ENCODE measurements at places on chromosomes 1 and 21. TPM values are rescaled to one million over a fixed set of nuclear protein-coding genes. Genes with fewer than 3 reads are reported as not detected.

The MX2 gene
- total RNA-seq, result 26.0 TPM

The RGL1 gene
- 62.0 TPM for total RNA-seq

The TAL1 gene
- 4.6 TPM for total RNA-seq

The HMGB4 gene
- total RNA-seq, result not detected

The SCCPDH gene
- total RNA-seq, result 60.3 TPM

The OR2L3 gene
- total RNA-seq, result not detected

The CLIC4 gene
- total RNA-seq, result 179 TPM

The LCE3E gene
- not detected for total RNA-seq

The UBR4 gene
- total RNA-seq, result 137 TPM

The FMOD gene
- 76.5 TPM for total RNA-seq

The FNDC10 gene
- total RNA-seq, result 1.4 TPM

The SPRR2F gene
- not detected for total RNA-seq

The C1orf53 gene
- 5.7 TPM for total RNA-seq

The NTMT2 gene
- not detected for total RNA-seq

The SOX13 gene
- 79.7 TPM for total RNA-seq

The SLC44A5 gene
- total RNA-seq, result 0.57 TPM

Data from subcutaneous adipose tissue (tissue), 4 donors.